ENCODE measurements at places on chromosomes 2 and 18. TPM values are rescaled to one million over a fixed set of nuclear protein-coding genes. Genes with fewer than 3 reads are reported as not detected.

DNA sequence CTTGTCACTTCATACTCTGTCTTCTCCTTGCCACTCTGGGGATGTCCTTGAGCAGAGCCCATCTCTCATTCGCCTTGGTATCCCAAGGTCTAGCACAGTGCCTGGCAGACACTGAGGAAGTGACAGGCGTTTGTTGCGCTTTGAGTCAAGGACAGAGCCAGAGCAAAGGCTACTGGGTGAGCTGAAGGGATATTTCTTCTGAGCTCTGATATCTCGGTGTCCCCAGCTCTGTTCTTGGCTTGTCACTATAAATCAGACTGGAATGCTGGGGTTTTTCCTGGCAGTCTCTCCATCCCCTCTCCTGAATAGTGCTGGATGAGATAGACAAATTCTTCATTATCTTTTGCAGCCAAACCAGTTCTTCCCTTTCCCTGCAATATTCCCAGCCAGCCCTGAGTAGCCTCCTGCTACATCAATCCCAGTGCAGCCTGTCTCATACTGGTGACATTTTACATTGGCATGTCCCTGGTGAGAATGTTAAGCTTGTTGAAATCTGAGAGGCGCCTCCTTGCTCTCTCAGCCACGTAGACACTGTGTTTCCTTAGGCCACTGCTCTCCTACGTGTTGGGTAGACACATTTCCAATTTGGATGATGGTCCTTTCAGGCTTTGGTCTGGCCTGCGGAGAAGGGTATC, 61.7 kb downstream of the CTIF start:
- peak; percentile 54 for DNase-seq

The SCYGR4 gene
- not detected for total RNA-seq

- DNase-seq = no peak
Observed at GRCh38 chr2:201931951-201932350, 101.7 kb upstream of the FZD7 start.

GRCh38 chr2:192216336-192216735, 21.6 kb upstream of the TMEFF2 start:
- no peak for DNase-seq

The RSAD2 gene
- 2.6 TPM for total RNA-seq

The ANAPC1 gene
- total RNA-seq = 56.4 TPM

The PRLH gene
- total RNA-seq = not detected

DNA sequence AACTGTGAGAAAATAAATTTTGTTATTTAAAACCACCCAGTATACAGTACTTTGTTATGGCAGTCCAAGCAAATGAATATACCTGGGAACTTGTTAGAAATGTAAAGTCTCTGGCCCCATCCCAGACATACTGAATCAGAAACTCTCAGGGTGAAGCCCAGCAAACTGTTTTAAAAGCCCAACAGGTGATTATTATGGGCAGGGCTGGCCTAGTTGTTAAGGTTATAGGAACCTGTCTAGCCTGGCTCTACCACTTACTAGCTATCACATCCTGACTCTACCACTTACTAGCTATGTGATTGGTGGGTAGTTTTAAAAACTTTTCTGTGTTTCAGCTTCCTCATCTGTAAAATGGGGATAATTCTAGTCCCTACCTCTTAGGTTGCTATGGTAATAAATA, 8.0 kb upstream of the DARS1 start:
- DNase-seq = no peak

The LRRC30 gene
- 2.7 TPM for total RNA-seq

The CFAP210 gene
- not detected for total RNA-seq

The OTOS gene
- not detected for total RNA-seq

DNA sequence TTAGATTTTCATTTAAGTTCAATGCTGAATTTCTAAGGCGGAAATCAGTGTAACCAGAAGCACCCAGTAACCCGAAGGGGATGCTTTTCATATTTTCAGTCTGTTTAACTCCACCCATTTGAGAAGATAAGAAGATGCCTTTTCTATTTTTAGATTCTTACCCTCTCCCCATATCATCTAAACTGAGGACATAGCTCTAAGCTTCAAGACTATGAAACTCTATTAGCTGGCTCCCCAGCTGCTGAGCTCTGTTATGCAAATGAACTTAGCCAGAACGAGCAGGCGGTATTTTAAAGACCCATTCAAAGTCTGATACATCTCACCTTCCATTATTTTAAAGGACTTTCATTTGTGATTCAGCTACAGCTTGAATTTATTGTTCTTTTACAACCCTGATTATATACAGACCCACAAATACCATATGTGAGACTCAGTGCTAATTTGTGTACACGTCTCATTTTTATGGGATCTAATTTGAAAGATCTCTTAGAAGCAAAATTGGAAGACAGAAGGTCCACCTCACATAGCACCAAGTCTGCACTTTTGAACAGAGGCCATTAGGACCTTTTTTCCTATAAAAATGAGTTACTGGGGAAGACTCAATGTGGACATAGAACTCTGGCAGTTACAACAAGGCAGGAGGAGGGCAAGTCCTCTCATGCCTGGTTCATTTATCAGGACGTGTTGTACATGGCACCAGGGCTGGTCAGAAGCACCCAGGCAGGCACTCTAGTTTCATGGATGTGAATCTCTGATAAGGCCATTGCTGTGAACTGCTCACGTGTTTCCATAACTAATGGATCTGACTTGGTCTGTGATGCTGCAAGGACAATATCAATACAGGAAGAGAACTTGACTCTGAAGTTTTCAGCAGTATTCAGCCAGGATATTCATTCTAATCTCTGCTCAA, 16.3 kb downstream of the CDC42EP3 start:
- peak; percentile 48 for DNase-seq

DNA sequence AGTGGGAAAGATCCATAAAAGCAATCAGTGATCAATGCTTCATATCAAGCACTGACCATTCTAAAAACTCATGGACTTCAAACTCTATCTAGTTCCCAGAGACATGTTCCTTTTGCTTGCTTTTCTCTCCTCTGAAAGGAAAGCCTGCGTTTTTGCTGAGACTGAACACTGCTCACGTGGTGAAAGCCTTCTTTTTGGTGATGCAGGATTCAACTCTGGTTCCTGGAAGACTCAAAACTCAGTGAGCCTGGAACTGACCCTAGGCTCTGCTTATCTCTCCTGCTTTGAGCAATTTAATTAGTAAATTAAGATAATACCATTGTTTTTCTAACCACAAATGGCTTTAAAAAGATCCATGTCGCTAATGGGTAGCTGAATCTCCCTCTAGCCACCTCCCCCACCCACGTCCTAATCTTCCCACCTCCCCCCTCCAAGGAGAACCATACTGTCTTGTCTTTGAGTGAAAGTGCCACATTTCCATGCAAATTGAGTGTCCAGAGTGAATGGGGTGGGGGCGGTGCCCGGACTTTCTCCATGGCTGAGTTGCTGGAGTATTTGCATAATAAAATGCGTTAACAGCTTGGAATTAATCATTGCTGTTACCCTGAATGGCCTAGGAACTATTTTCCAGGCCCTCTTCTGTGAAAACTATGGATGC, 130.5 kb downstream of the BCL11A start:
- DNase-seq = no peak

GRCh38 chr2:42792087-42792582, 248 bp downstream of the HAAO start:
- DNase-seq = no peak

DNA sequence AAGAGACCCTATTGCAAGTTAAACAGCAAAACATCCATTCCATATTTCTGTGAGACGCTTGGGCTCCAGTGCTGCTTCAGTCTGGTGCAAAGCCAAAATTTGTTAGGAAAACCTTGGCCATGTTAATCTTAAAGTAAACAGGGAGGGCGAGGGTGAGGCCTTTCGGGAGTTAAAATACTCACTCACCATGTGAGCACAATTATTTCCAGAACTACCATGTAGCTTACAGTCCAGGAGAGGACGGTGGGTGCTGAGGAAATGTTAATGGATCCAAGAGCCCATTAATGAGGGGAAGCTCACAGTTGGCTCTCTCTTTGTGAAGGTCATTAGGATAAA, 286.4 kb downstream of the SLC8A1 start:
- no peak for DNase-seq

GRCh38 chr2:19312949-19313348, 45.5 kb downstream of the OSR1 start:
- no peak for DNase-seq

DNA sequence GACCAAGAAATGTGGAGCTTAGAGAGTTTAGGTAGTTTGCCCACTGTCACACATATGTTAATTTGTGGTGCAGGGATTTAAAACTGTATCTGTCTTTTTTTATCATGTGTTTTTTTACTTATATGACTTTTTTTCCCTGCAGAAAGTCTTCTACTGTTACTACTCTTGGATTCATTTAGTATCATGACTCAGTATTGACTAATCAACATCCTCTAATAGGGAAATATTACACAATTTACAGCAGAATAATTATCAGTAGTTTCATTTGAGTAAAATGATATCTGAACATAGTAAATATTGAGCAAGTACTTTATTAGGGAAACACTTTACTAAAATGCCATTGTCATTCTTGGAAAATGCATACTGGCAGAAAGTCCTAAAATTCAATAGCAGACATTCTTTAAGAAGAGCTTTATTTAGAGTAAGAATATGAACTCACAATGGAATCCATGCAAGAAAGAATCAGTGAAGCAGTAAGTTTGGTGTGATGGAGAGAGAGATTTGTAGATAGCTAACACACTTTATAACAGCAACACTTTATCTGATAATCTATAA, 425.9 kb upstream of the SLC8A1 start:
- DNase-seq = no peak

DNA sequence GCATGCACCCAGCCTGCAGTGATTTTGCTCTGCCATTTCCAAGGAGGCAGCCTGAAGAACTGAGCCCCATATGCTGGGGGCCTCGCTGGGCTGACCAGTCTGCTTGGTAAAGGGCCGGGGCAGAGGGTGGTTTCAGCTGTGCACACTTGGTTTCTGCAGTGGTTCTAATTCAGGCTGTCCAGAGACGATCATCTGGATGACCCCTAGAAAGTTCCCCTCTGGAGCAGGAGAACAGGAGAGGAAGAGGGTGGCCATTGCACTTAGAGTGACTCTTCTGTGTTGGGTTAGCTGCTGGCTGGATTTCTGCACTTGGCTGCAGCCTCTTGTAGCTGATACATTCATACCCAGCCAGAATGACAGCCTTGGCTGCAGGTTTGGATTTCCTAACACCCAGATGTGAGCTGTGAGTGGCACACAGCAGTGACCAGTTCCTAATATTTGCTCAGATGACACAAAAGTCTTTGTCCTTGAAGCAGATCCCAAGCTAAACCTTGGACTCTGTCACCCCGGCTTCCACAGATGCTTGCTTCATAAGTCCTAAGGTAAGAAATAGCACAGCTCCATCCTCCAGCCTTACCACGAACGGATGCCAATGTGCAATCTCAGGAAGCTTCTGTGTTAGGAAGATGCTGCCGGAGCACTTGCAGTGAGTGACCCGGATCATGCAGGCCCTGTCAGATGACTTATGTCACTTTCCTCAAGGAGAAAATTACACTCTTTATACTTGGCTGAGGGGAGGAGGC, 105.6 kb downstream of the HNRNPLL start:
- DNase-seq = no peak

GRCh38 chr18:8960740-8961657, 141.5 kb upstream of the NDUFV2 start:
- DNase-seq = no peak

- no peak for DNase-seq
Observed at GRCh38 chr18:72104851-72105250, 439.3 kb downstream of the CBLN2 start.

DNA sequence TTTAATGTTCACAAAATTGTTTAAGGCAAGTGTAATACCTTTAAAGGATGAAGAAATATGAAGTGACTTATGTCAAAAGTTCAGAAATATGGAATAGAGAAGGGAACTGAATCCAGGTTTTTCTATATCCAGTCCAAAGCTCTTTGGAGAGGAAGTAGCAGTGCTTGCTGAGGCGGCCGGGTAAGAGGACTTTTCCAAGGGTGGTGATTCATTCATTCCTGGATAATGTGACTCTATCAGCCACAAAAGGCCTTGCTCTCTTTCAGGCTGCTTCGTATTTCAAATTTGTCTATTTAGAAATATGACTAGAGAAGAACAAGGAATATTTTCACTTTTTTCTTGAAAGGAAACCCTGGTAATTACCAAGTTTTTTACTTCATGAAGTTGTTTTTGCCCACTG, 830.1 kb upstream of the ZEB2 start:
- no peak for DNase-seq

GRCh38 chr2:26712486-26713465, 20.3 kb downstream of the KCNK3 start:
- peak; percentile 95 for DNase-seq

The FAP gene
- 50.0 TPM for total RNA-seq

GRCh38 chr2:130300258-130300969, 42.3 kb upstream of the IMP4 start:
- DNase-seq = no peak

DNA sequence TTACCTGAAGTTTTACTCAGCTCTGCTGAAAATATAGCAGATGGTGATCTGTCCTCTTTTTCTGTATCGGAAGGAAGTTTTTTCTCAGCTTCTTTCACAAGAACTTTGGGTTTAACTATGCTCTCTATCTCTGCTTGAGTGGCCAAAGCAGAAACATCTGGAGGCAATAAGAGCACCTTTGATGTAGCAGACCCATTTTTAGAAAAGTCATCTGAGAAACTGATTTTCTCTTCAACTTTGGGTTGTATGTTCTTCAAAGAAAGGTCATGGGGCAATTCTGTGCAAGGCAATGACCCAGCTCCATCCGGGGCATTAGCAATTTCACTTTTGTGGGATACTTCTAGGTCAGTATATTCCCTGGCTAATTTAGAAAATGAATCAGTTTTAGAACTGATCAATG, 25.2 kb downstream of the RTN4 start:
- DNase-seq = no peak

GRCh38 chr2:223759569-223760430, 77.6 kb downstream of the AP1S3 start:
- DNase-seq = peak; percentile 14

- no peak for DNase-seq
Observed at GRCh38 chr2:29763371-29763770, 158.0 kb downstream of the ALK start.
